ENCODE measurements at places on chromosomes 7 and 10. TPM values are rescaled to one million over a fixed set of nuclear protein-coding genes. Genes with fewer than 3 reads are reported as not detected.

The ASB10 gene
- not detected for total RNA-seq

The HOXA1 gene
- total RNA-seq, result 1.4 TPM

DNA sequence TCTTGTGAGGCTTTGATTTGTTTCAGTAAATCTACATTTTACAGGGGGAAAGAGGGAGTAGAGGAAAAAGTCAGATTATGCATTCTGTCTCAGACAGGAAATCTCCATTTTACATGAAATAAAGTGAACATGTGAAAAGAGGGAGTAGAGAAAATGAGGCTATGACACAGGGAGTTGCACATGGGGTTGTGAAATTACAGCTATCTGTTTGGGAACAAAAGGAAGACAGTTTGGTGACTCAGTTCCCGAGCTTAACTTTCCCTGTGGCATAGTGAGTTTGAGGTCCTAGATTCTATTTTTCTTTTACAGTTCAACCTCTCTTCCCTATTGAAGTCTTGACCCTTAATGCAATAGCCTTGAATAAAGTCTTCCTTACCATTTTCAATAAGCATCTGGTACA is 63.2 kb upstream of the AGR3 start:
- no peaks in the 10 kb centered on the region for H3K27me3 ChIP-seq
- no peak overlapping the region for H3K27ac ChIP-seq
- H3K36me3 ChIP-seq, result no peaks in the 10 kb centered on the region
- DNase-seq, result no peak

DNA sequence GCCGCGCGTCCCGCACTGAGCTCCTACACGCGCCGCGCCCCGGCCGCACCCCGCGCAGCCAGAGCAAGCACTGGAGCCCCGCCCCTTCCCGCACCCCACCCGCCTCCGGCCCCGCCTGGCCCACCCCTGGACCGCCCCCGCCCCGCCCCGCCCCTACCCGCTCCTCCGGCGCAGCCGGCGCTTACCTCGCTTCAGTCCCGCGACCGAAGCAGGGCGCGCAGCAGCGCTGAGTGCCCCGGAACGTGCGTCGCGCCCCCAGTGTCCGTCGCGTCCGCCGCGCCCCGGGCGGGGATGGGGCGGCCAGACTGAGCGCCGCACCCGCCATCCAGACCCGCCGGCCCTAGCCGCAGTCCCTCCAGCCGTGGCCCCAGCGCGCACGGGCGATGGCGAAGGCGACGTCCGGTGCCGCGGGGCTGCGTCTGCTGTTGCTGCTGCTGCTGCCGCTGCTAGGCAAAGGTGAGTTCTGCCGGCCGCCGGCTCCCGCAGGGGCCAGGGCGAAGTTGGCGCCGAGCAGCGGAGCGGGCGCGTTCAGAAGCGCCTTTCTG is at the start of gene RET:
TSS of gene RET (plus strand) at position 194 of the 545 bp plus-strand sequence. CDS start at position 384, 190 bp downstream.
- H3K27me3 ChIP-seq, result peaks cover 6% of the 10 kb centered on the region
- no peak within 1 kb of the TSS for H3K4me3 ChIP-seq
- no peaks in the 10 kb centered on the region for H3K36me3 ChIP-seq
- DNase-seq, result no peak

GRCh38 chr10:67662415-67662814 is 33.6 kb downstream of the CTNNA3 start:
- H3K4me3 ChIP-seq, result no peak overlapping the region
- H3K4me1 ChIP-seq, result no peaks in the 10 kb centered on the region
- DNase-seq, result no peak
- peaks cover 8% of the 10 kb centered on the region for H3K27me3 ChIP-seq

DNA sequence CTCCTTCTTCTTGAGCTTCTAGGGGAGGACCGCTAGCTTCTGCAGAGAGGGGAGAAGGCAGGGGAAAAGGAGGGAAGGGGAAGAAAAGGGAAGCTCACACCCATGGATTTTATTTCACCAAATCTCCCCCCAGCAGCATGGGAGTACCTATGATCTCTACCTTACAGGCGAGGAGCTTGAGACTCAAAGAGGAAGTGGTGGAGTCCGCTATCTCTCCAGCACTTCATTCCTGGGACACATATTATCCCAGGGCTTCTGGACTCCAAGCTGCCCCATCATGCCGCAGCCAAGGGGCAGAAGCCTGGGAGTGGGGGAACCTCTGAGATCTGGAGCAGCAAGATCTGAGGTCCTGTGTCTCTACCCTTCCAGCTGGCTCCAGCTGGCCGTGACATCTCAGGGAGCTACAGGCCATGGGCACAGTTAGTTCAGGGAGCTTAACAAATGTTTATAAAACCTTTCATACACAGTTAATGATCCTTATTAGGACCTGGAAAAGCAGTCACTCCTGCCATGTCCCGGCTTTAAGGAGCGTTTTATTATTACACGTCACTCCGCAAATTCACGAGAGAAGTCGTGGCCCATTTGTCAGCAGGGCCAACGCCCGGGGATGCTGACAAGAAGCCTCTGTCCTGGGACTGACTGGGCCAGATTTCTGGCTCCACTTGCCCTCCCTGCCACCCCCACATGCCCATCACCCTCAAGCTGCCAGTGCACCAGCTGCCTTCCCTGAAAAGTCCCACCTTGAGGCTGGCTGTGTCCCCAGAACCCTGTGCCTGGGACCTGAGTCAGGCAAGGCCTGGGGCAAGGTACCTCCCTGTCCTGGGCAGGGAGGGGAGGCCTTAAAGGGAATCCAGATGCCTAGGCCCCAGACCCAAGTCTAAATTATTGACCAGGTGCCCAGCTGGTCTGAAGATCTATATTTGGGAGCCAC is 132.1 kb upstream of the ZMIZ1 start:
- H3K36me3 ChIP-seq, result no peaks in the 10 kb centered on the region
- H3K27ac ChIP-seq, result no peak overlapping the region
- DNase-seq, result no peak
- no peaks in the 10 kb centered on the region for H3K27me3 ChIP-seq

DNA sequence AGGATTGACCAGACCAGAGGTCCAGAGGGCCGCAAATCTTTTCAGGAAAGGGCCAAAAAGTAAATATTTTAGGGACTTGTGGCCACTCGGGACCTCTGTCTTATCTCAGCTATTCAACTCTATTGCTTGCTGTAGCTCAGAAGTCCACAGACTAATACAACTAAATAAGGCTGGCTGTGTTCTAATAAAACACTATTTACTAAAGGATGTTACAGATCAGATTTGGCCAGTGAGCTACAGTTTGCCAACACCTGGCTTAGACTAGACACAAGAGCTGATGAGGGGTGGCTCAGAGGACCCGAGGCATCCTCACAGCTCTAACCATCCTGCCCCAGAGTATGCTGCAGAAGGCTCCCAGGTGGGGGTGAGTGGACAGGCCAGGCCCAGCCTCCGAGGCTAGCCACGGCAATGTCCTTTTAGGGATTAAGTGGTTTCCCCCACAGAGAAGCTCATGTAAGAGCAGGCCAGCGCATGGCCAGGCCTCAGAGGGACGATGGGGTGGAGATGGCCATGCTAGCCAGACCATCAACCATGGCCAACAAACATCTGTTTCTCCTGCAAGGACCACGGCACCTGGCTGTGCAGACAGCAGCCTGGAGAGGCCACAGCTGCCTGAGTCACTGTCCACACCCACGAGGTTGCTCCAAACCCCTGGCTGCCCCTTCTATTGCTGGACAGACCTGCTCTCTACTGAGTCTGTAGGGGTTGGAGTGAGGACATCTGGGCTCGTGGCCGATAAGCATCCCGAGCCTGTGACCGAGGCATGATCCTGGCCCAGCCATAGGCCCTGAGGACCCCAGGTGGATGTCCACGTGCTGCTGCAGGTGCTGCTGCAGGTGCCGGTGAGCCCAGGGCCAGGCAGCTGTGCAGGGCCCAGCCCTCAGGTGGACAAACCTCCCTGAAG is 76.5 kb downstream of the AFAP1L2 start:
- no peaks in the 10 kb centered on the region for H3K27me3 ChIP-seq
- H3K36me3 ChIP-seq, result no peaks in the 10 kb centered on the region
- DNase-seq, result no peak
- no peak overlapping the region for H3K4me3 ChIP-seq
- H3K4me1 ChIP-seq, result no peaks in the 10 kb centered on the region
- H3K27ac ChIP-seq, result no peak overlapping the region

The CALN1 gene
- total RNA-seq, result 0.52 TPM

The POLR2J2 gene
- 56.4 TPM for total RNA-seq

The CHAT gene
- not detected for total RNA-seq

- no peak overlapping the region for H3K27ac ChIP-seq
- H3K4me1 ChIP-seq, result no peaks in the 10 kb centered on the region
- no peak overlapping the region for H3K4me3 ChIP-seq
- DNase-seq, result no peak
- H3K27me3 ChIP-seq, result no peaks in the 10 kb centered on the region
Observed at GRCh38 chr10:83522456-83522855, 616.9 kb upstream of the GHITM start.

DNA sequence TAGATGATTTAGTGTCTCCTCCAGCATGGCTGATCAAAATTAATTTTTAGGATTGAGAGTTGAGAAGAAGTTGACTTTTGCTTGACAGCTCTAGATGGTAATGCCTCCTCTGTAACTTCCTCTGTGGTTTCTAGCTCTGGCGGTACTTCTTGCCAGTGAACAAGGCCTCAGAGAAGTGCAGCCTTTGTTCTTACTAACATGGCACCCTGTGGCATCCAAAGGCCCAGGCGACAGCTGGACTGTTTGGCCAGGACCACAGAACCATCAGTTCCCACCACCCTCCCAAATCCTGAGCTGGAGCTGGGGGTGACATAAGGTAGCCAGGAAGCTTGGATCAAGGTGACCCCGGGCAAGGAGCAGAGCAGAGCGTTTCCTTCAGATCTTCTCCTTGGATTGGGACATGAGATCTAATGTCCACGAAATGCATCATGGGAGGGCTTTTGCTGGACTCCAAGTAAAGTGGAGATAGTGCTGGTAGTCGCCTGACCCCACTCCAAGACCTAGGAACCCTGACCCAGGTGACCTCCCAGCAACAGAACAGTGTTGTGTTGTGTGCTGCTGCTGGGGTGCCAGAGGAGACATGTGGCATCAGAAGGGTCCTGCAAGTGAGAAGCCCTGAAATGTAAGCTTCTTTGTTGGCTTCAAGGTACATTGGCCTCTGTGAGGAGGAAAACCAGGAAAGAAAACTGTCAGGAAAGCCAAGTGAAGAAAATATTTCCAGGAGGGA is 41.8 kb downstream of the APBB1IP start:
- H3K27me3 ChIP-seq, result no peaks in the 10 kb centered on the region
- peaks cover 3% of the 10 kb centered on the region for H3K36me3 ChIP-seq
- H3K4me1 ChIP-seq, result peaks cover 86% of the 10 kb centered on the region
- DNase-seq, result peak; percentile 87

The SLC29A4 gene
- total RNA-seq, result 0.47 TPM

- H3K4me1 ChIP-seq, result peaks cover 22% of the 10 kb centered on the region
- DNase-seq, result no peak
Observed at GRCh38 chr10:86500846-86501245, 20.7 kb downstream of the WAPL start.

The PRSS2 gene
- total RNA-seq, result 0.52 TPM

The DNAH11 gene
- not detected for total RNA-seq

DNA sequence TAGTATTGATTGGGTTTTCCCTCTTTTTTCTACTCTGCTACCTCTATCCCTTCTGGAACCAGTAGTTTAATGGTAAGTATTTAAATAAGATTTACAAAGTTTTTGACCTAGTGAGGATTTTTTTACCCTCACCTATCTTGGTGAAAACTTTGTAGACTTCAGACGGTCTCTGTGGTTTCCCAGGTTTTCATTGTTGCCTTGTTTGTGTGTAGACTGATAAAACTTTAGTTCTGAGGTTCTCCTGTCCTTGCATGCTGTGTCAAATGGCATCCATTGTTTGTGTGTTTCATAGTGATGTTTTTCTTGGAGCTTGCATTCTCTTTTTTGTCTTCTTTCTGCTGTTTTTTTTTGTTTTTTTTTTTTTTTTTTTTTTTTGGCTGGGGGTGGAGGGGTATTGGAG is 22.6 kb downstream of the ZNRF2 start:
- H3K4me3 ChIP-seq, result peak overlapping the region; percentile 40
- H3K36me3 ChIP-seq, result no peaks in the 10 kb centered on the region
- no peak overlapping the region for H3K27ac ChIP-seq

The SEMA3D gene
- total RNA-seq, result not detected

The TRIP6 gene
- 8.4 TPM for total RNA-seq

GRCh38 chr10:88735661-88736060 is 24.2 kb upstream of the LIPN start:
- no peaks in the 10 kb centered on the region for H3K36me3 ChIP-seq
- no peaks in the 10 kb centered on the region for H3K4me1 ChIP-seq
- no peak overlapping the region for H3K27ac ChIP-seq
- no peak overlapping the region for H3K4me3 ChIP-seq
- H3K27me3 ChIP-seq, result peaks cover 4% of the 10 kb centered on the region
- DNase-seq, result no peak

- no peak overlapping the region for H3K4me3 ChIP-seq
- no peaks in the 10 kb centered on the region for H3K27me3 ChIP-seq
- no peaks in the 10 kb centered on the region for H3K36me3 ChIP-seq
Observed at GRCh38 chr7:119472408-119473038, 800.5 kb upstream of the KCND2 start.

The MOGAT3 gene
- total RNA-seq, result not detected

The NODAL gene
- not detected for total RNA-seq

DNA sequence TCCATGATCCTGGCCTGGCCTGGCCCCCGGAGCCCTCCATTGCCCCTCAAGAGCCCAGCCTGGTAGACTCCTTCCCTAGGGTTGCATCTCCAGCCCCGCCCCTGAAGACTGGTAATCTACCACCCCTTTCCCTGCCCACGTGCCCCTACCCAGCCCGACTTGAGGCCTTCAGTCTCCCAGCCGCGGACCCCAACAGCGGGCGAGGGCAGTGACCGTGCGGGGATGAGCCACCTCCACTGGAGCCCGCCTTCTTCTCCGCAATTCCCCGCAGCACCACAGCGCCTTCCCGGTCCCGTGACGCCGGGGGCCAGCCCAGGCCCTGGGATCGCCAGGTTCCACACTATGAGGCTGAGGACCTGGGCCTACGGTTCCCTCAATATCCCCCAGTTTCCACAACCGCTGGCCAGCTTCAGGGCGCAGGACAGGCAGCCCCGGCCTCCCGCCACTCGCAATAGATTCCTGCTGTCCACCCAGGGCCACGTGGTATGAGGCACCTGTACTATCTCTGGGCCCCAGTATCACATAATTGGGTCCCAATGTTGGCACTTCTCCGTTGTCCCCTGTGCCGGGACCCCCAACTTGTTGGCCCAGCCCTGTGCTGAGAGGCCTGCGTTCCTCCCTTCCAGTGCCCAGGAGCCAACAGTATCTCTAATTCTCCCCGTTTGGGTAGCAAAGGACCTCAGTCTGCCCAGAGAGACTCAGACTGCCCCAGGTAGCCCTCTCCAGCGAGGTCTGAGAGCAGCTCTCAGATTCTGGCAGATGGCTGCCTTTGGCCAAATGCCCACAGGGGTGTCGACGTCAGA is 1.1 kb upstream of the GPRIN2 start:
- H3K4me1 ChIP-seq, result no peaks in the 10 kb centered on the region
- H3K27ac ChIP-seq, result no peak overlapping the region
- no peak for DNase-seq
- no peak overlapping the region for H3K4me3 ChIP-seq

The ZDHHC6 gene
- total RNA-seq, result 36.6 TPM

- peaks cover 4% of the 10 kb centered on the region for H3K4me1 ChIP-seq
- H3K27me3 ChIP-seq, result peaks cover 12% of the 10 kb centered on the region
- no peaks in the 10 kb centered on the region for H3K36me3 ChIP-seq
Observed at GRCh38 chr7:27143023-27143949, at the start of gene HOXA5. Gene HOXA5, minus strand, starts transcription at chr7:27143681. Its CDS starts 74 bp downstream, at chr7:27143607.

Measured in CD4-positive, CD25-positive, alpha-beta regulatory T cell (primary cell).